Dermis microvascular lymphatic vessel endothelial cell (primary cell): ENCODE measurements at places on chromosomes 7 and 10.

- DNase-seq: no peak
Observed at GRCh38 chr10:51188008-51188407, 113.7 kb downstream of the PRKG1 start.

DNA sequence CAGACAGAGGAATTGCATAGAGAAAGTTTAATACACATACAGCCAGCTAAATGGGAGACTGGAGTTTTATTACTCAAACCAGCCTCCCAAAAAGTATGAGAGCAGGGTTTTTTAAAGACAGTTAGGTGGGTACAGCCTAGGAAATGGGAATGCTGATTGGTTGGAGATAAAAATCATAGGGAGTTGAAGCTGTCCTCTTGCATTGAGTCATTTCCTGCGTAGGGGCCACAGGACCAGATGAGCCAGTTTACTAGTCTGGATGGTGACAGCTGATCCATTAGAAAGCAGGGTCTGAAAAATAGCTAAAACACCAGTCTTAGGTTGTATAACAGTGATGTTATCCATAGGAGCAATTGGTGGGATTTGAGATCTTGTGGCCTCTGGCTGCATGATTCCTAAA lies 76.1 kb upstream of the POM121L12 start:
- DNase-seq: no peak

- DNase-seq: no peak
Observed at GRCh38 chr10:21337171-21337792, 188.2 kb downstream of the SKIDA1 start.

GRCh38 chr10:132626761-132627665 lies 89.4 kb downstream of the INPP5A start:
- DNase-seq: no peak

DNA sequence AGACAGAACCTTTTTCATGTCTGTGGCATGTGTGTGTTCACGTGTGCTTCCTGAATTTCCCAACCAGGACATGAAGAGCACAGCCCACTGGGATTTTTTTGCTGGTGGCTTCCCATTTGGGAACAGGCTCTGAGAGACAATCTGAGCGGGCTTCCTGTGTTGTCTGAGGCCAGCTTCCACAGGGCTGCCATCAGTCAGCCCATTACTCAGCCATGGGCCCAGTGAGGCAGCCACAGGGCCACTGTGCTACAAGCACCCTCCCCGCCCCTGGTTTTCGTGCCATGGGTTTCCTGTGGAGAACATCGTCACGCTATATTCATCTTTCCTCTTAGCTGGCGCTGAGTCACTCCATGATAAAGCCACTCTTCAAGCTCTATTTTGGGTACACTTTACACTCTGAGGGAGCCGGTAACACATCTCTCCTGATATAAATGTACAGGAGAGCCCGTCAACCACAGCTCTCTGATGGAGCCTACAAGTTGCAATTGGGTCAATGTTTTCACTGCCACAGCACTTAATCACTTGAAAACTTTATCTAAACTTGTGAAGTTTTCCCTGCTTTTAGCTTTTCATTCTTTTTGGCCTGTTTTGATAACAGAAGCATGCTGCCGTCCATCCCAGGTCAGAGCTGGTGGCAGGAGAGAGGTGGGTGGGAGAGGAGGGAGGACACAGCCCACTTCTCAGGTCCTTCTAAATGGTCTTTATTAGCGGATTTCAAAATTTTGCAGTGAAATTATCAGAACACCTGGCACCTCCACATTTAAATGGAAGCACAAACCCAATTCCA lies 96.9 kb downstream of the HIPK2 start:
- peak; percentile 97 for DNase-seq

DNA sequence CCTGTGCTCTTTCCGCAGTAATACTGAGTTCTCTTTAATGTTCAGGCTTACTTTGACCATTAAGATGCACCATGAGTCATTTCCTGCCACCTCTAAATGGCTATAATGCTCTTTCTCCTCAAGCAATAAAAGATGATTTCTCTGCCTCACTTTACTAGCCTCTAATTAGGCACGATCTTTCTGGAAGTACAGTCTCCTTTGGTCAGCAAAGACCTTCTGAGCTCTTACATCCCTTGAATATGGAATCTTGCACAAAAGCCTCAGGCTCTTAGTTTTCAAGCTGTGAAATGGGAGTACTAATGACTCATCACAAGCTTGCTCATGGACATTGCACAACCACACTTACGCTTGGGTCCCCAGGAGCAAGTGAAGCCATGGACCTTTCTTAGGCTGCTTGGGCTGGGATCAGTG lies 85.9 kb downstream of the FRMD4A start:
- DNase-seq: peak; percentile 6

GRCh38 chr7:2786607-2787116 lies 57.4 kb downstream of the GNA12 start:
- no peak for DNase-seq

GRCh38 chr10:80273523-80274170 lies 15.8 kb downstream of the MAT1A start:
- no peak for DNase-seq

GRCh38 chr7:157514306-157514705 lies 177.5 kb downstream of the DNAJB6 start:
- DNase-seq: no peak

GRCh38 chr10:75358835-75359421 lies 42.6 kb downstream of the ZNF503 start:
- no peak for DNase-seq

DNA sequence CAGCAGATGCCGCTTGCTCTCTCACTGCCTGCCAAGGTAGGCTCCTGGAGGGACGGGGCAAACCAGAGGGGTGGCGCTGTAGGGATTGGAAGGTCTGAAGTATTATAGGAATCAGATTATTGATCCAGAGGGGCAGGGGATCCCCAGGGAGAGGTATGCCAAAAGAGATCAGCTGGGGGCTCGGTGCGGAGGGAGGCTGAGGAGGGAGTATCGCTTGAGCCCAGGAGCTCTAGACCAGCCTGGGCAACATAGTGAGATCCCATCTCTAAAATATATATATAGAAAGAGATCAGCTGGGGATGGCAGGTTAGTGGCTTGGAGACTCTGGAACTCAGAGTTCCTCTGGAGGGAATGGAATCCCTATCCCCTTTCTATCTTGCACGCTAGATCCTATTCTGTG lies 7.0 kb upstream of the PCOLCE start:
- no peak for DNase-seq

- peak; percentile 55 for DNase-seq
Observed at GRCh38 chr10:29735628-29736365, 101.0 kb upstream of the SVIL start.

DNA sequence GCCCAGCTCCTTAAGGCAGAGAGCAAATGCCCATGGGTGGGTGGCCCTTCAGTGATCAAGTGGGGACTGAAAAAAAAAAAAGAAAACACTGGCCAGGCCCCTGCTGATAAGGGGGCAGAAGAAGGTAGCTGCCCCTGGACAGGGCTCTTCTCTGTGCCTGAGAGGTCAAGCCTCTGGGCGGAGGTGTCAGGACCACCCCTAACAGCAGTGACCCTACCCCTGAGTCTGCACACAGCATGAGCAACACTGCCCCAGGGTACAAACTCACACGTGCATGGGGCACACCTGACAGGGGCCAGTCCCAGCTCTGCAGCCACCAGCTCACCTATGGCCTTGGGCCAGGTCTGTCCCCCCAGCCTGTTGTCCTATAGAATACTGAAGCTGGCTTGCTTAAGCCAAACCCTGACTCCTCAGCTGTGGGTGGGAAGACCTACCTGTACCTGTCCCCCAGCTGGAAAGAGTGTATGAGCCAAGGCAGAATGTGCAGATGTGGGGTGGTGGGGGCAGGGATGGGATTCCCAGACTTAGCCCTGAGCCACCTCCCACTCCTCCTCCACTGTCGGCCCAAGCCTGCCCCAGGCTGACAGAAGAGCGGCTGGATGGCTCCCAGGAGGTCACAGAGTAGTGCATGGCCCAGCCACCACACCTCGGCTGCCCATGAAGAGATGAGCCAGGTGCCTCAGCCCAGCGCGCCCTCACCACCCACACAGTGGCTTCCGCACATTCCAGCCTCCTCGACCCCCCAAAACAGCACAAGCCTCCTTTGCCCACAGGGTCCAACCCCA lies 23.7 kb downstream of the KCNH2 start:
- no peak for DNase-seq

GRCh38 chr7:42405782-42406181 lies 168.8 kb upstream of the GLI3 start:
- no peak for DNase-seq

- no peak for DNase-seq
Observed at GRCh38 chr10:21402606-21403083, 122.8 kb downstream of the SKIDA1 start.

- DNase-seq: no peak
Observed at GRCh38 chr7:94787285-94787684, 120.1 kb upstream of the PPP1R9A start.

DNA sequence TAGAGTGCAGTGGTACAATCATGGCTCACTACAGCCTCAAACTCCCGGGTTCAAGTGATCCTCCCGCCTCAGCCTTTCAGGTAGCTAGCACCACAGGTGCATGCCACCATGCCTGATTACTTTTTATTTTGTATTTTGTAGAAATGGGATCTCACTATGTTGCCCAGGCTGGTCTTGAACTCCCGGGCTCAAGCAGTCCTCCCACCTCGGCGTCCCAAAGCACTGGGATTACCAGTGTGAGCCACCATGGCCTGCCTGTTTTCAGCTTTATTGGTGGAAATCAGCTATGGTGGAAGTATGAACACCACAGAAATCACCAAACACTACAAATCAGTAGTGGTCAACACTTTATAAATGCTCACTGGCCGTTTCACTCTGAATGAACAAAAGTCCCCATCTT lies 299.9 kb upstream of the LYZL1 start:
- no peak for DNase-seq

GRCh38 chr7:130127821-130128317 lies 57.5 kb downstream of the KLHDC10 start:
- DNase-seq: peak; percentile 48
